ENCODE measurements at places on chromosomes 11 and 22.
A peak's percentile ranks its signal among the peaks of the same experiment; 100 is the strongest.

GRCh38 chr11:83118814-83119213, 38.1 kb upstream of the PCF11 start:
- no peak for DNase-seq

DNA sequence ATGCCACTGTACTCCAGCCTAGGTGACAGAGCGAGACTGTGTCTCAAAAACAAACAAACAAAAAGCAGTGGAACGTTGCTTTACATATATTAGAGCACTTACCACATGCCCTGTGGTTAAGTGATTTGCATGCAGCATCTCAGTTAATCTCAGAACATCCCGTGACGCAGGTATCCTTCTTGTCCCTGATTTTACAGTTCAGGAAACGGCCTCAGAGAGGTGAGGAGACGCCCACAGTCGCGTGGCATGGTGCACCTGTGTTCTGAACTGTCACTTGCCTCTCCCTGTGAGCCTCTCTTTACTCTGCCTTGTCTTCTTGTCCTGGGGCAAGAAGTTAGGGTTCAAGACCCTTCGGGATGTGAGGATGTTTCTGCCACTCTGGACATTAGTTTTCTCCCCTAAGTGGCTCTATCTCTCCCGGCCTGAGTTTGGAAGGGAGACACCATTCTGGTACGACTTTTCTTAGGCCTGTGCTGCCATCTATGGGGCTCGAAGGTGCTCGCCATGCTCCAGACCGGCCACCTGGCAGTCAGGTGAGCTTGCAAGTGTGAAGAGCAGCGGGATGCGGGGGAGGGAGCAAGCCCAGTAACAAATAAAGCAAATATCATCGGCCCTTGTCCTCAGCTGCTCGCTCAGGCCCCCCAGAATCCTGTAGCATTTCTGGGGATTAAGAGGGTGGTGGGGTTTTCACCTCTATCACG, 25.6 kb downstream of the YWHAH start:
- DNase-seq = no peak

- no peak for DNase-seq
Observed at GRCh38 chr11:34509336-34509876, 4.2 kb downstream of the ELF5 start.

DNA sequence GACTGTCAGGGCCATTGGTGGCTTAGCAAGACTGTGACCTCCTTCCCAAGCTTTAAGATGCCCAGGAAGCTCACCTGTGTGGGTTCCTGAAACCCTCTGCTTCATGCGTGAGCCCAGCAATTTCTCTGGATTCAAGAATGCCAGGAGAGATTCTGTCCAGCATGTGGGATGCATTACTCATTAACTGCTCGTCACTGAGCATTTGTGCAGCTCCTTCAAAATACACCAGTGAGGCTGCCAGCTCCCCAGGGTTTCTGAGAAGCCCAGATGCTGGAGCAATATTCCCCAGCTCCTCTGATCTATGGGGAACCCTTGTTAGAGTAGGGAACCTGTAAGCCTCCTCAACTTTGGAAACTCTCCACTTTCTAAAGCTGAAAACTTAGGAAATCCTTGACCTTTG, 126.5 kb downstream of the CHST1 start:
- no peak for DNase-seq

DNA sequence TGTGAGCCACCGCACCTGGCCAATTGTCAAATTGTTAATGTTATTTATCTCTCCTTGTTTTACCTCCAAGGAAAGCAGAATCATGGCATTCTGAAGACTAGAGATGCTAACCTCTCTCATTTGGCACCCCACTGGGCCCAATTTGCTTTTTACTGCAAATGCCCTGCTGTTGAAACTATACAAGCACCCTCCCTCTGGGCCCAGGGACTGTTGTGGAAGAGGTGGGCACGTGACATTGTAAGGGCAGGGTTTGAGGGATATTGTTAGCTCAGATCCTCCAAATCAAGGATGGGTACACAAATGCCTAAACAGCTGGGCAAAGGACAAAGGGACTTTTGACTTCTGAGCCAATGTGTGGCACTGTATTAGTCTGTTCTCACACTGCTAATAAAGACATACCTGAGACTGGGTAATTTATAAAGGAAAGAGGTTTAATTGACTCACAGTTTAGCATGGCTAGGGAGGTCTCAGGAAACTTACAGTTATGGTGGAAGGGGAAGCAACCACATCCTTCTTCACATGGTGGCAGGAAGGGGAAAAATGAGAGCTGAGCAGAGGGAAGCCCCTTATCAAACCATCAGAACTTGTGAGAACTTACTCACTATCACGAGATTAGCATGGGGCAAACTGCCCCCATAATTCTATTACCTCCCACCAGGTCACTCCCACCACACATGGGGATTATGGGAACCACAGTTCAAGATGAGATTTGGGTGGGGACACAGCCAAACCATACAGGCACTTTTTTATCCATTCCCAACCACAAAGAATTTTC, 6.5 kb upstream of the ALDH3B2 start:
- no peak for DNase-seq

- DNase-seq = no peak
Observed at GRCh38 chr22:43553451-43554258, 141.8 kb downstream of the MPPED1 start.

- no peak for DNase-seq
Observed at GRCh38 chr22:25748140-25748539, 6.2 kb downstream of the MYO18B start.

- DNase-seq = no peak
Observed at GRCh38 chr22:33382436-33382835, 324.3 kb upstream of the SYN3 start.

DNA sequence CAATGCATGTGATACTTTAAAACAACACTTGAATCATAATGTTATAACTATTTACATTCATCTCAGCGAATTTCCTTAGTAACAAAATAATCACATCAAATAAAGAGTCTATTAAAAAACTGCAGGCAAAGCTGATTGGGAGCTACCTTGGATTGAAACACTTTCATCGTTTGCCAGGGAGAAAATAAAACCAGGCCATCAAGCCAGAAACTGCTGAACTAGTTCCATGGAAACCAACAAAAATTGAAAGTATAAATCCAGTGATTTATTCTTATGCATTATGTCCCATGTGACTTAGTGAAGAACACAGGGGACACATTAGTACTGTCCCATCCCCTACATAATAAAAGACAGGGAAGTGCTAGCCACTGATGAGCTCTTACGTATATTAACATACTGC, 21.7 kb downstream of the SLC35F2 start:
- no peak for DNase-seq

- no peak for DNase-seq
Observed at GRCh38 chr11:832529-833113, at the start of gene CD151. Gene CD151, plus strand, starts transcription at chr11:832952. Its CDS starts 3,118 bp downstream, at chr11:836070.

GRCh38 chr11:120929664-120930154, 94.2 kb upstream of the TBCEL start:
- peak; percentile 44 for DNase-seq

- no peak for DNase-seq
Observed at GRCh38 chr11:74437441-74438042, 29.8 kb downstream of the KCNE3 start.

GRCh38 chr11:19557720-19558140, 154.9 kb upstream of the NAV2 start:
- peak; percentile 78 for DNase-seq
